ENCODE measurements at places on chromosomes 11 and 22.
A peak's percentile ranks its signal among the peaks of the same experiment; 100 is the strongest.

- DNase-seq: peak; percentile 46
Measured at GRCh38 chr11:129766898-129767604, 48.6 kb upstream of the TMEM45B start.

DNA sequence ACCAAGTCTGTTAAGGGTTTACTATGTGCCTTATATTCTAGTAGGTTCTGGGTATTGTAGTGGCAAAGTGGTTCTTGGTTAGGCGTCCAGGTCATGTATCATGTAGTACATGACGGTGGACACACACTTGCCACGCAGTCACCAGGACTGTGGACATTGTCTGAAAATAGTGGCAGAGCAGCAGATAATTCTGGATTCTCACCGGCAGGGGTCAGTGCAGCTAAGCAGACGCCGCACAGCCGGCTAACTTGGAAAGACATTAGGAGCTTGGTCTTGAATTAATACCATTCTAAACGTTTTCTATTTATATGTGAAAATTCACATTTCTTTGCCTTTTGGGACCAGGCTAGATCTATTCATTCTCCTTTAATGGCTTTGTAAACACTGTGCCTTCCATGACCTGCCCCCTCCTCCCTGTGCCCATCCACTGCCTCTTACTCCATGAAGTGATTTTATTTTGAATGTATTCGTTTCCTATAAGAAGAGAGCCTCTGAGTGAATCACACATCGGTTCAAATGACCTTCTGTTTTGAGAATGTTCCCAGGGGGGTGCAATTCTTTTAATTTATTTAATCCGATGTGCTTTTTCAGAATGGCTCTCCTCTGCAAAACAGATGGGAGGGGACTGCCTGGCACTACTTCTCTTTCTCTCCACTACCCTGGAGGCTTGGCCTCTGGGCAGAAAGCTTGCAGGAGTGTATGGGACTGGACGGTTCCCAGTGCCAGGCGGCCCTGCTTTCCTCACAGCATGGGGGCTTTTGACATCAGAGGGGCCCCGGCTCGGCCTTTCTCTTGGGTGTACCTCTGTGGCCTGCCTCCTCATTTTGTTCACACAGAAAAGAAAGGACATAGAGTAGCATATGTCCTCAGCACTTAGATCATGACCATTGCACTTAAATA, 378.0 kb downstream of the NTM start:
- DNase-seq: peak; percentile 26

DNA sequence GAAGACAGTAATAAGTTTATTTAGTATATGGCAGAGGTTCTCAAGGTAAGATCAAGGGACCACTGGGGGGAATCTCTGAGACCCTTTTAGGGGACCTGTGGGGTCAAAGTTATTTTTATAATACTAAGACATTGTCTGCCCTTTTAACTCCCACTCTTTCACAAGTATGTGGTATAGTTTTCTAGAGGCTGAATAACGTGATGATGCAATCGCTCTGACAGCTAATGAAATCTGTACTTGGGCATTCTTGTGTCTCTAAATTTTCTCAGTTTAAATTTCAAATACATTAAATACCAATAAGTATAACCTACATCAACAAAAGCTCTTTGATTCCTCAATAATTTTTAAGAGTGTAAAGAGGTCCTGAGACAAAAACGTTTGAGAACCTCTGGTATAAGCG, 147.9 kb downstream of the ATG16L2 start:
- DNase-seq: no peak

- DNase-seq: no peak
Measured at GRCh38 chr11:130553306-130553705, 104.9 kb downstream of the ADAMTS15 start.

DNA sequence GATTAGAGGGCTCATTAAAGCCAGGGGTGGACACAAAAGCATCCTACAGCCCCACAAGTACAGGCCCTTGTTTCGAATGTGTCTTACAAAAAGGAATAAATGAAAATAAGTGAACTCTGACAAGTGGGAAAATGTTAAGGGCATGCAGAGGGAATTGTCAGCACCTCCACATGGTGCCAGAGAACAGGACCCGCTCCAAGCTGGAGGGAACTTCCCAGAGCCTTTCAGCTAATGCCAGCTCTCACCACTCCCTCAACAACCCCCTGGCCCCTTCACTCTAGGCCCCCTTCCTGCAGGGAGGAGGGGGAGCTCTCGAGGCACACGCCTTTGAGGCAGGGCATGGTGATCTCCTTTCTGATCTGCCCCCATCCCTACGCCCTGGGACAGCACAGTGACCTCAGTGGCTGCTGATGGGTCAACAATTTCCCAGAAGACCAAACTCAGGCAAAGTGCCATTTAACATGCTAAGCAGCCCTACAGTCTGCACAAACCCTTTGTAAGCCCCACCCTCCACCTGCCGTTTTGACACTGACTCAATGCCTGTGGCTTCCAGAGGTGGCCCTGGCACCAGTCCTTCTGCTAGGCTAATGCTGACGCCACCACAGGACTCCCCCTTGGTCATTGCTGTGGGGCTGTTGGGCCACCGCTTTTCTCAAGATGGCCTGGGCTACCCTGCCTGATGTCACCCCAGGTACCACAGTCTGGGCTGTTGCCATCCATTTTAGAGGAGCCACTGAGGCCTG, 12.5 kb upstream of the CHST1 start:
- DNase-seq: no peak

- peak; percentile 15 for DNase-seq
Measured at GRCh38 chr22:32106930-32107329, 52.2 kb downstream of the C22orf42 start.

Data from natural killer cell (primary cell).